ENCODE measurements at places on chromosomes 2 and 18.

DNA sequence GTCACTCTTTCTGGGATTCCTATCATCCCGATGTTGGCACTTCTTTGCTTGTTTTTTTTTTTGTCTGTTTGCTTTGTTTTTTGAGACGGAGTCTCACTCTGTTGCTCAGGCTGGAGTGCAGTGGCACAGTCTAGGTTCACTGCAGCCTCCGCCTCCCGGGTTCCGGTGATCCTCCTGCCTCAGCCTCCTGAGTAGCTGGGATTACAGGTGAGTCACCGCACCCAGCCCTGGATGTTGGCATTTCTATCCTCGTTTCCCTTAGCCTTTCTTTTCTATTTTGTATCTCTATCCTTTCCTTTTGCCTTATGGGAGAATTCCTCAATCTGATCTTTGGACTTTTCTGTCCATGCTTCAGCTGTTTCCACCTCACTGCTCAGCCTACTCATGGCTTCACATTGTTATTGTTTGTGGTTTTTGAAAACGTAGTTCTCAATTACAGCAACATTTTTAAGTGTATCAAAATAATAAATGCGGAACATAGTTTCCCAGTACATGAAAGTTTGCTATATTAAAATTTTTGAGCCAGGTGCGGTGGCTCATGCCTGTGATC lies 62.1 kb upstream of the ZNF516 start:
- DNase-seq = no peak

- DNase-seq = no peak
Measured at GRCh38 chr2:95260028-95261023, 13.9 kb upstream of the PROM2 start.

DNA sequence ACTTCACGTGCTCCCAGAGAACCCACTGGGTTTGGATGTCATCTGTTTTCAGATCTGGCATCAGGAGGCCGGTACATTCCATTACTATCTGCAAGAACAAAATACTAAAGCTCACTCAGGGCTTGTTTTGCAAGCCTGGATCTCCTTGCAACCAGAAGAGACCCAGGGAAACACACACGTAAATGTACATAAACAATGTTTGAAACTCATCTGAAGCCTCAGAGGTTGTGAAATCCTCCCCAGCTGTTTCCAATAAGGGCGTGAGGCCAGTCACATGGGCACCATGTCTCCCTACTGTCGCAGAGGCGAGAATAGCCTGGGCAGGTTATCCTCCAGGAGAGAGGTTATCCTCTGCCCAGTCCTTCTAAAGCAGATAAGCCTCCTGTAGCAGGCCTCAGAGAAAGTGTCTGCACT lies 186.9 kb downstream of the GFPT1 start:
- DNase-seq = no peak

DNA sequence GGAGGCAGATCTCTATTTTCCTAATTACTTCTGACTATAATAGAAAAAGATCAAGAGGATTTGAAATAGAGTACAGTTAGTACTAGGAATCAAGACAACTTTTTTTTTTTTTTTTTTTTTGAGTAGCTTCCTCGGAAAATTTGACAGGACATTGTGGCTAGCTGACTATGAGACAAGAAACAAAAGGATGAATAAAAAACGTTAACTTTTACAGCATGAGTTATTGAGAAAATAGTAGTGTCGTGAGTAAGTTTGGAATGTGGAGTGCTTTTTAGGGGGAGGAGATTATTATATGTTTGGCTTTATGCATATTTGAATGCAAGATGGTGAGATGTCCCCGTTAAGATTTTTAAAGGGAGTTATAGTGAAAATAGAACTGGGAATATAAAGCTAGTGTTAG lies 27.7 kb upstream of the CPS1 start:
- DNase-seq = no peak

DNA sequence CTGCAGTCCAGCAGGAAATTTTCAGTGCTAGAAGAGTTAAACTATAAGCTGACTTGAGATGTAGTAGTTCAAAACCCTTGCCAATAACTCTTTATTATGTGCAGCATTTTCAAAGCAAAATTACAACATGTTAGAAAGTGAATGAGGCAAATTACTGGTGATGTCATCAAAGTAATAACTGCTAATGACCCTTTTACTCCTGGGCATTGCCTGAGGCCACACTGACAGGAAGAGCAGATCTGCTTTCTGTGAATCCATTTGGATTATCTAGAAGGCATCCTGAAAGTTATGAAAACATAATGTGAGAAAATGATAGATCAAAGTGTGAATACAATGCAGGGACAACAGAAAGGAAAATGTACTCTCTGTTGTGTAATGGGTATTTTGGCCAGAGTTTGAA lies 139.6 kb upstream of the TRIB2 start:
- DNase-seq = no peak

- no peak for DNase-seq
Measured at GRCh38 chr2:126720638-126721037, 64.7 kb downstream of the GYPC start.

DNA sequence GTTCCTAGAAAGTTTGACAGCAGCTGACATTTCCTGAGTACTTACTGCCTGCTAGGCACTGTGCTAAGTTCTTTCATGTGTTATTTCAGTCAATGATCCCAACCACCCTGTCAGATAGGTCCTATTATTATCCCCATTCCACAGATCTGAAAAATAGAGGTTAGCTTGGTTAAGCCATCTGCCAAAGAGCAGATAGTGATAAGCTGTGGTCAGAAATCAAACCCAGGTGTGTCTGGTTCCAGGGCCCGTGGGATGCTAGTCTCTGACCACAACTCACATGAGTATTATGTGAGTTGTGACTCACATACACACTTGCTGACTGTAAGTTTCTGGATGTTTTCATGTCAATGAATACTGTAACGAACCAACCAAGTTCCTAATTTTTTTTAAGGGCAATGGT lies 132.0 kb upstream of the APCDD1 start:
- DNase-seq = no peak

GRCh38 chr2:59223742-59224141 lies 982.6 kb upstream of the FANCL start:
- DNase-seq = no peak

GRCh38 chr18:13435586-13436333 lies 217.2 kb downstream of the LDLRAD4 start:
- no peak for DNase-seq

DNA sequence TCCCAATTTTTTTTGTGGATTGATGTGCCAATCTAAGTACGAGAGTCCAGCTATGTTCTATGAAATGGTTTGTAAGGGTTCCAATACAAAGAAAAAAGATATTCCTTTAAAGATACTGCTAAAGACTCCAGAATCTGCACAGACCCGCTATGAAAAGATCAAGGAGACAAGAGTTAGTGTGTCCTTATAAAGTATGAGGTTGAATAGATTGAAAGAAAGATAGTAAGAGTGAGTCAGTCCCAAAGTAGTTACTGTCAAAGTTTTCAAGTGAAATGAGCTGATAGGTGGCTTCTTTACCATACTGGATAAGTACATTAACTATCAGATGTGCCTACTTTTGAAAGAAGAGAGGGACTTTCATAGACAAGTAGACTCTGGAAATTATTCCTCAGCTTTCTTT lies 17.9 kb upstream of the EHBP1 start:
- no peak for DNase-seq

DNA sequence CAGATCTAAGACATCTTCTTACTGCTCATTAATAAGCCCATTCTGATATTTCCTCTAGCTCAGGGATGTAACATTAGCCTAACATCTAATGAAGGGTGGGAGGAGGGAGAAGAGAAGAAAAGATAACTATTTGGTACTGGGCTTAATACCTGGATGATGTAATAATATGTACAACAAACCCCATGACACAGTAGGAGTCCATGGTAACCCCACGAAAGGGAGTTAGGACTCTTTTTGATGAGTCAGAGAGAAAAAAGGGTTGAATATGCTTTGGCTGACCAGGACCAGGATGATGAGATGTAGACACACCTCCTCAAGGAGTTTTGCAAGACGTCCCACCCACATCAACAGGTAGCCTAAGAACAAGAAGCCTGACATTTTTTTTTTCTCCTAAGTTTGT lies 34.4 kb upstream of the DLX2 start:
- no peak for DNase-seq

DNA sequence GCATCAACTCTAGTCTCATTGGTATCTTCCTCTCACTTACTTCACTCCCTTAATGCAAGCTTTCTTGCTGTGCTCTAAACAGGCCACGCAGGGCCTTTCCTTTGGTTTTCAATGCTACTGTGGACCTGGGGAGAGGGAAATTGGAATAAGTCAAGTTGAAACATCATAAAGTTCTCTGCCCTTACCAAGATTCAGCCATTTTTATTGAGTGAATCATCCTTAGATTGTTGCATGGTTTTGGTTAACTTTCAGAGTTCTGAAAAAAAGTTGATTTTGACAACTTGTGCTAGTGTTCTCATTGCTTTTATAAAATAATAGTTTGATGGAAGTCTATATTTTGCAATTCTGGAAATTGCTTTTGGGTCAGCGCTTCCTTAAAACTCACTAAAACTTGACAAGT lies 852.8 kb upstream of the ACVR2A start:
- DNase-seq = no peak

DNA sequence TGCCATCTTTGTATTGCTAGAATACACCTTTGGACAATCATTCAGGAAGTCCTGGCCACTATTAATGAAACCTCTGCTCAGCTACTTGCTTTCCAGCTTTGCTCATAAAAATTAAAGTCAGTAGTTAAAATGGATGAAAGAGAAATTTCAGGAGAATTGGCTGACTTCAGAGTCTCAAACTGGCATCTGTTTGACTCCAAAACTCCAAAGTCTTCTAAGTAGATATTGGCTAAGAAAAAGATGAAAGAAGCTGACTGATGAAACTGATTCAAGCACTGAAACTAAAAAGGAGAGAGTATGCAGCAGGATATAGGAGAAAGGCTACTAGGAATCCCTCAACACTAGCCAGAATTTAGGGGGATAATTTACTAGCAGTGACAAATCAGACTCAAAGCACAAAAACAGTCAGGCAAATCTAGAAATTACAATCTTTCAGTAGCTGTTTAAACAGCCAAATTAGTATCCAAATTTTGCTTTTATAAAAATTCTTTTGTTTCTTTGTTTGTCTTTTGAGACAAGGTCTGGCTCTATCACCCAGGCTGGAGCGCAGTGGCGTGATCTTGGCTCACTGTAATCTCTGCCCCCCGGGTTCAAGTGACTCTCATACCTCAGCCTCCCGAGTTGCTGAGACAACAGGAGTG lies 52.1 kb upstream of the DTNA start:
- DNase-seq = no peak

Data from stimulated activated CD4-positive, alpha-beta T cell treated with anti-CD3 and anti-CD28 coated beads, Interleukin-15, amount 100 ng/mL, for 1 hour (primary cell).